ENCODE measurements at places on chromosomes 3 and 15.

DNA sequence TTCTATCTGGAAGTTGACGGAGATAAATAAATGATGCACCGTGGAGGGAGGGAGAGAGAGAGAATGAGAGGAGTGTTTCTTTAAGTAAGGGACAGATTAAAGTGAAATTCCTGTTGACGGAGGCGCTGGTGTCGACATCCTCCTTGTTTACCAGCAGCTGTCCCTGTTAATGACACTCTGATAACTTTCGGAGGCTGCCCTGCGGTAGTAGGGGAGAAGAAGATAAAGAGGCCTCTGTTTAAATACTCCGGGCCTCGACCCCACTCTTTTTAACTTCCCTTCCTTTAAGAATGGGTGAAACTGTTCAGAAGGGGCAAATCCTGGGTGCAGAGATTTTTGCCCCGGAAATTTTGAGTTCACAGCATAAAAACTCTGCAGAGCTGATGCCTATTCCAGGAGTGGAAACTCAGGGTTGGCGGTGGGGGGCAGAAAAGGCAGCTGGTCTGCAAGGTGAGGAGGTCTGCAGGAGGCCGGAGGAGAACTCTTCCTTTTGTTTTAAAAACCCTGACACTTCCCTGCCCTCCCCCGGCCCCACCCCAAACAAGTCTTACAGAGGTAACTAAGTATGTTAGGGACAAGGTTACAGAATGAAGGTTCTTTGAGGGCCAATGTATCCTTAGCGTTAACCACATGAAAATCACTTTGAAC lies 276.6 kb upstream of the NR2F2 start:
- no peak for DNase-seq

DNA sequence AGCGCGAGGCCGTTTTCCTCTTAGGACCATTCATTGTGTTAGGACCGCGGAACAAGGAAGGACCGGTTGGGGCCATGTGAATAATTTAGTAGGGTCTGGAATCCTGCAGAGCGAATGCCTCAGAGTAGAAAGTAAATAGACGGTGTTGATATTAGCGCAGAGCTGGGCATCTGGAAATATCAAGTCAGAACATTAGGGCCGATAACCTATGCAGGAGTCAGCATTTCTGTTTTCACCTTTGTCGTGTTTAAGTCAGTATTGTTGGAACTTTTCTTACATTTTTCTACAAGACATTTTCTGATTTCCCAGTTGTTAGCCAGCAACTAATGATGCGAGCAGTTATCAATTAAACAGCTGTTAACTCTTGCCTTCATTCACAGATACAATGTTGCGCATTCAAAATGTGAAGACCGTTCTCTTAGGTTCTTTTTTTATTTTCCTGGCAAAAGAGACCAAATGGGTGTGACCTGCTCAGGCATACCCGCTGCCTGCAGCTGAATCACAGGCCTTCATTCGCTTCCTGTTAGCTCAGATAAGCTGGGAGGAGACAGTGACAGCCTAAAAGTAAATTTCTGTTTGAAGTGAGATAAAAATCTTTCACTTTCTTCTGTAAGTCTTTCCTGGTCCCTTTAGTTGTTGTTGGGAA lies 966 bp upstream of the PKM start:
- peak; percentile 79 for DNase-seq

- no peak for DNase-seq
Measured at GRCh38 chr3:74393426-74393825, 221.0 kb downstream of the CNTN3 start.

DNA sequence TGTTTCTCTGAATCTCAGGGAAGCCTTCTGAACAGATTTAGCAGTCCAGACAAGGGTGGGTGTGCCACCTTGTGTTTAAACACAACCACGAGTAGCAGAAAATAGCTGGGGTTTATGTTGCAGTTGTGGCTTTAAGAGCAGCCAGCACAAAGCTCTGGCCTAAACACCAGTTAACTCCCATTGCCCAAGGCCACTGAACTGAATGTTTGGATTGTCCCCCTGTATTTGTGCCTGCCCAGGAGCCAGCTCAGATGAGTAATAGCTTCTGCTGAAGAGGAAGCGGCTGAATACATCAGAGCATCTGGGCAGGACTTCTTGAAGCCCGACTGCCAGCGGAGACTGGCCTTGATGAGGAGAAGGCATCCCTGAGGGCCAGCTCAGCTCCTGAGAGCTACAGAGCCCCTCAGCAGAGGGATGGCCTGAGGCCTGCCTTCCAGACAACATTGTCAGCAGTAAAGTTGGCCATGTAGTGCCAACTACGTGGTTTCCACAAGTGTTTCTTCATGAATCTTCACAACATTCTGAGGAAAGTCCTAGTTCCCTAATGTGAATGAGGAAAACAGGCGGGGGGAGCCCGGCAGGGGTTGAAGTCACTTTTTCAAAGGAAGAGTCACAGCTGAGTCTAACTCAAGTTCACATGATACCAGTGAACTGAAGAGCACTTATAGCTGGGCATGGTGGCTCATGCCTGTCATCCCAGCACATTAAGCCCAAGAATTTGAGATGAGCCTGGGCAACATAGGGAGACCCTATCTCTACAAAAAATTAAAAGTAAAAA lies 65.8 kb upstream of the ZBTB38 start:
- DNase-seq = peak; percentile 62

- DNase-seq = no peak
Measured at GRCh38 chr3:28301688-28302087, 46.8 kb upstream of the ZCWPW2 start.

- DNase-seq = no peak
Measured at GRCh38 chr3:140347151-140347550, 330.7 kb upstream of the TRIM42 start.

DNA sequence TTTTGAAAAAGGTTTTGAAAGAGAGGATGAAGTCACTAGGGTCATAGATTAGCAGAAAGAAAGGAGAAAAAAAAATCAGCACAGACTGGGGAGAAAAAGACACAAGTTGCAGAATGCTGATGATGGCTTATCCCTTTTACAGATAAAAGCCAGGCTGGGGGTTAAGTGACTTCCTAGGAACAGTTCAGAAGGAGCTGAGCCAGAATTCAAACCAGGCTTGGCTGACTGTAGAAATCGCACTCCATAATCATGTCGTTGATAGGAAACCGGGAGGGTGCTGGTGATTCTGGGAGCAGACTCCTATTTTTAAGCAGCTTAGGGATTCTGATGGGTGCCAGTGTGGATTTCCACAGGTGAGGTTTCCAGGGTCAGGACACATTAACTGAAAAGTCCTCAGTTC lies 159.5 kb upstream of the BHLHE40 start:
- DNase-seq = no peak

GRCh38 chr3:10299175-10299574 lies 6.4 kb upstream of the GHRL start:
- no peak for DNase-seq

DNA sequence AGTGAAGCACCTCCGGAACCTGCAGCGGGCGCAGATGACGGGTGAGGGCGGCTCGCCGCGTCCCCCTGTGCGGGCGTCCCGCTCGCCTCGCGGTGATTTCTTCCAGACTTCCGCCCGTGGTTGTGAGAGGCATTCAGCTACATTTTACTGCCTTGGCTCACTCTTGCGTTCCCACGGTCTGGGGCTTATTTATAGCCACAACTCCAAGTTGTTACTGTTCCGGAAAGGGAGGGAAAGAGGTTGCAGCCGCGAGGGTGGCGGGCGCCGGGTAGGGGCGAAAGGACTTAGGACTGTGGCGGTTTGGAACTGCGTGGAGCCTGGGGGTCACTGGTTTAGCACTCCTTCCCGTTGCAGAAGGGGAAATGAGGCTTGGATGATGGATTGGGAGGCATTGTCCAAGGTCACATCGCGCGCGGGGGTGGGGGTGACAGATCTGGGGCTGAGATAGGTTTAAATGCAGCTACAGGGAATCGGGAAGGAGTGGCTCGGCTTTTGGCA lies 1.1 kb downstream of the HES1 start:
- no peak for DNase-seq

- DNase-seq = no peak
Measured at GRCh38 chr15:48880070-48880634, 2.2 kb downstream of the EID1 start.

GRCh38 chr15:74319596-74320351 lies 47.7 kb downstream of the CYP11A1 start:
- DNase-seq = no peak

DNA sequence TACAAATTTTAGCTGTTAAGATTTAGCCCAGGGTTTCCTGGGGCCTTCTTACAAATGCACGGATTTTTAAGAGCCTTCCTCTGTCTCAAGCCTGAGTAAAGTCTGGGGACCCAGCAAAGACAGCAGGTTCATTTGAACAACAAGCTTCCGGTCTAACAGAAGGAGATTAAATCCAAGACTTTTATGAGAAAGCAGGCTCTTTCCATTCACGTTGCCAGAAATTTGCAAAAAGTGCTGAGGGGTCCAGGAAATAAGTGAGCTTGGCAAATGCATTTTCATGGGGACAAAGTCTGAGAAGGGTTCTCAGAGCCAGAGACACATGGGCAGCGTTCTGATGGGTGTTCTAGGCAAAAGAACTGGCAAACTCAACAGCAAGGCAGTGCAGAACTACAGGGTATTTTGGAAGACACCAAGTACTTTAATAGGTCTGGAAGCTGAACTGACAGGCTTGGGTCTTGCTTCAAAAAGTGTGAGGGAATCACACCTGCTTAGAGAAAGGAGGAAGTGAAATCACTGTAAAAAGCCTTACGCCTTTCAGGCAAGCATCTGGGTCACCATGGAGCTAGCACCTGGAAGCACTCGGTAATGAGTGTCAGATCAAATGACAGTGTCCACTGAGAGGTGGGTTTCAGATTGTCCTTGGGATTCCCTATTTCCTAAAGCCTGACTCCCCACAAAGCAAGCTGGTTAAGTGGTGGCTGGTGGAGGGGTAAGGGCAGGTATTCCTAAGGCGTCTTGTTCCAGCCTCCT lies 115.8 kb upstream of the ARHGEF3 start:
- no peak for DNase-seq

DNA sequence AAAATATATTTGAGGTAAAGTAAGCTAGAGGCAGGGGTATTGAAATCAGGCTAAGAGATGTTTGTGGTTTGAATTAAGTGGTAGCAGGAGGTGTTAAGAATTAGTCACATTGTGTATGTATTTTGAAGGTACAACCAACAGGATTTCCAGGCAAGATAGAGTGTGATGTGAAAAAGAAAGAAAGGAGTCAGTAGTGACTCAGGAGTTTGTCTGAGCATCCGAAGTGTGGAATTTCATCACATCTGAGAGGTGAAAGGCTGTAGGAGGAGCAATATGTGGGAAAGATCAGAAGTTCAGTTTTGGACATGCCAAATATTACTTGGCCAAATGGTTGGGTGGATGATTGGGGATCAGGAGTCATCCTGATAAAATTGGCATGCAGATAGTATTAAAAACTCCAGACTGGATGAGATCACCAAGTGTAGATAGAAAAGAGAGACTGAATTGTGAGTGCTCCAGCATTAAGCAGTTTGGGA lies 32.1 kb upstream of the EBLN2 start:
- peak; percentile 74 for DNase-seq

- no peak for DNase-seq
Measured at GRCh38 chr15:24943361-24943760, 11.4 kb upstream of the SNRPN start.

- no peak for DNase-seq
Measured at GRCh38 chr15:44812029-44812517, 75.7 kb downstream of the TRIM69 start.

DNA sequence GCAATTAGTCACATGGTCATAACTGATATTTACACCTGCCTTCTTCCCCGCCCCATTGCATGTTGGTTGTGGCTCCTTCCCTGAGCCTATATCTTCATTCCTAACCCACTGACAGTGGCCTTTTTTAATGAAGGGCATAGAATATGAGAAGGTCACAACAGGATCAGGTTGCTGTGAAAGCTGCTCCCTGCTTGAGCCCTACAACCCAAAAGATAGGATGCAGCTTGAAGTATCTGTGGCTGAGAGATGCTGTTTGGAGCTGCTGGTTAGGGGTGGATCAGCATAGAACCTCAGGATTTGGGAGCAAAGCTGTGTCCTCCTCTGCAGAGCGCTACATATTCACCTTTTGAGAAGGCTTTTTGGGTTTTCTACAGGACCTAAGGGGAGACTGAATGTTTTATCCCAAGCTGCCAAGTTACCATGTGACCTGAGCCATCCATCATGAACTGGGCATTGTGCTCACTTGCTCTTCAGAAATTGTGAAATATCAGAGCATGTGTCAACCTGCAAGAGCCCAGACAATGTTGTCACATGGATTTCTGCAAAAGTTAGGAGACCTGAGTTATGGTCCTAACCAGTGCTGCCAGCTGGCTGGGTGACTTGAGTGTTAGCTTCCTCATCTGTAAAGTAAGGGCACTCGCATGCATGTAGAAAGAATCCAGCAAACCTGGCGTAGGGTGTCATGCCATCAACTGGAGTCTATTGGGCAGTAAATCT lies 49.8 kb upstream of the ARL8B start:
- no peak for DNase-seq

DNA sequence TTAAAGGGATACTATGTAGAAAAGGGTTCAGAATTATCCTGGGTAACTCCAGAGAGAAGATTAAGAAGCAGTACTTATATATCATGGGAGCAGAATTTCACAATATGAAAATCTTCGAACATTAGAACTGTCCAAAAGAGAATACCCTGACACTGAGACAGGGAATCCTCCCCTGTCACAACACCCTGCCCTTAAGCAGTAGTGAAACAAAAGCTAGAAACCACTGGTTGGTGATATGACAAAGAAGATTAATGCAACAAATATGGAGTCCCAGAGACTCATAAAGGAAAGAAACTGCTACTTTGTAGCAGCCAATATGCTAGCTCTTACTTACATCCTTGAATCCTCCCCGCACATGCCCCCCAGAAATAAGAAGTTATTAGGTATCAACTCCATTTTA lies 18.5 kb downstream of the MIX23 start:
- DNase-seq = no peak

DNA sequence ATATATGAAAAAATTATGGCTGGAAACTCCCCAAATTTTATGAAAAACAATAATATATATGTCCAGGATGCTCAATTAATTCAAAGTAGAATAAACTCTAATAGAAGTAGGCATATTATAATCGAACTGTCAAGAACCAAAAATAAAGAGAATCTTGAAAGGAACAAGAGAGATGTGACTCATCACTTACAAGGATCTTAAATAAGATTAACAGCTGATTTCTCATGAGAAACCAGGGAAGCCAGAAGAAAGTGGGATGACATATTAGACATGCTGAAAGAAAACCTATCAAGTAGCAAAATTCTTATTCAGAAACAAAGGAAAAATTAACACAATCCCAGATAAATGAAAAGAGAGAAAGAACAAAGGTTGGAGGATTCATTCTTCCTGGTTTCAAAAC lies 66.8 kb downstream of the FAIM start:
- DNase-seq = no peak

DNA sequence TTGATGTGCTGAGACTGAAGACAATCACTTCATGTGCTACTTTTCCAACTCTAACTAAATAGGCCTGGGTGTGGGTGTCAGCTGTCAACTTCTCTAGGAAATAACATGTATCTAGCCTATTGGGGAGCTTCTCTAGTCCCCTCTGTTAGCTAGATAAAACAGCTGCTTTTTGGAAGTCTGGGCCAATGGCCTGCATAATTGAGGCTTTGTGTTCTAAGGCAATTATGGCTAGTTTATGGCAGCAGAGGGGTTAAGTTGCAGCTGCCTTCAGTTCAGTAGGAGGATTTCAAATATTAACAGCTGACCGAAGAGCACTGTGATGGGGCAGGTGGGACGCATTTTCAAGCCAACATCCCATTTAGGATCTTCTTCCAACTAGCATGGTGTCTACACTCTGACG lies 6.4 kb downstream of the COL8A1 start:
- DNase-seq = no peak

- DNase-seq = no peak
Measured at GRCh38 chr3:14431452-14431916, 29.1 kb downstream of the SLC6A6 start.

GRCh38 chr15:71997691-71998090 lies 120.3 kb downstream of the MYO9A start:
- no peak for DNase-seq
